ENCODE measurements at places on chromosomes 12 and 14. TPM values are rescaled to one million over a fixed set of nuclear protein-coding genes. Genes with fewer than 3 reads are reported as not detected.

GRCh38 chr12:113438523-113439300, 16.5 kb downstream of the SDSL start:
- DNase-seq: no peak

GRCh38 chr12:29656762-29657538, 126.8 kb downstream of the TMTC1 start:
- no peak for DNase-seq

DNA sequence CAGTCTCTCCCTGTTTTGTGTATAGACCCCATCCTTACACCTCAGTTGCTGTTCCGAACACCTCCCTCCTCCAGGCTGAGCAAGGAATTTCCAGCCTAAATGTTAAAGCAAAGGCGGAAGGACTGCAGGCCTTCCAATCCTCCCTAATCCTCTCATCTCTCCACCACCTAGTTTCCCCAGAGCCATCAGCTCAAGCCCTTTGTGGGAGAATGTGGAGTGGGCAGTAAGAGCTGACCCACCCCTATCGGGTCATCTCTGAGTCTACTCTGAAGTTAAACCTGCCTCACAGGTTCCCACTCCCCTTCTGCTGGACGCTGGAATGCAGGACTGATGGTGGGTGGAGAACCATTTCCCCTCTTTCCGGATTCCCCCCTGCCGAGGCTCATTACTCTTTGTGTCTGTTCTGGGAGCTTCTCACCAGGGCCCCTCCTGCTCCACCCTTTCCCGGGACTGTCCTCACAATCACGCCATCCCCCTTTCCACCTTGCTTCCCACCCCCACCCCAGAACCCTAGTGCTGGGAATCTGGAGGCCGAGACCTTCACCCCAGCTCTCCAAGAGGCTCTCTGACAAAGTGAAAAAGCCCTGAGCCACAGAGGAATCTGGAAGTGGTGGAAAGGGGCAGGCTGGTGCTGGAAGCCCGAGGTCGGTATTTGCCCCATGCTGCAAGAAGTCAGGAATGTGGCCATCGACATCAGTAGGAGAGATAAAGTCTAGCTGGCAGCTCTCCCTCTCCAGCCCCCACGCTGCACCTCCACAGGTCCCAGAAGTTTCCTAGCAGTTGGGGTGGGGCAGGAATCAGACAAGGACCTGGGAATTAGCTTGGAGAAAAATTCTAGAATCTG, 3.3 kb upstream of the KRT18 start:
- DNase-seq: no peak

Gene KRT81
- total RNA-seq: not detected

Gene SMCO2
- total RNA-seq: 0.88 TPM

Gene HOXC5
- 0.12 TPM for total RNA-seq

Gene CNTN1
- total RNA-seq: under 0.01 TPM

Data from glomerular endothelial cell (primary cell).